Uterus (tissue), 4 donors: ENCODE measurements at places on chromosomes 16 and 17. TPM values are rescaled to one million over a fixed set of nuclear protein-coding genes. Genes with fewer than 3 reads are reported as not detected.
A peak's percentile ranks its signal among the peaks of the same experiment; 100 is the strongest.

GRCh38 chr17:79223953-79224352 is 149.3 kb downstream of the ENGASE start:
- no peak for DNase-seq
- H3K27me3 ChIP-seq = no peaks in the 10 kb centered on the region
- H3K27ac ChIP-seq = no peak overlapping the region
- no peak overlapping the region for H3K4me3 ChIP-seq
- H3K36me3 ChIP-seq = no peaks in the 10 kb centered on the region

KRT36 gene
- total RNA-seq = not detected

DNA sequence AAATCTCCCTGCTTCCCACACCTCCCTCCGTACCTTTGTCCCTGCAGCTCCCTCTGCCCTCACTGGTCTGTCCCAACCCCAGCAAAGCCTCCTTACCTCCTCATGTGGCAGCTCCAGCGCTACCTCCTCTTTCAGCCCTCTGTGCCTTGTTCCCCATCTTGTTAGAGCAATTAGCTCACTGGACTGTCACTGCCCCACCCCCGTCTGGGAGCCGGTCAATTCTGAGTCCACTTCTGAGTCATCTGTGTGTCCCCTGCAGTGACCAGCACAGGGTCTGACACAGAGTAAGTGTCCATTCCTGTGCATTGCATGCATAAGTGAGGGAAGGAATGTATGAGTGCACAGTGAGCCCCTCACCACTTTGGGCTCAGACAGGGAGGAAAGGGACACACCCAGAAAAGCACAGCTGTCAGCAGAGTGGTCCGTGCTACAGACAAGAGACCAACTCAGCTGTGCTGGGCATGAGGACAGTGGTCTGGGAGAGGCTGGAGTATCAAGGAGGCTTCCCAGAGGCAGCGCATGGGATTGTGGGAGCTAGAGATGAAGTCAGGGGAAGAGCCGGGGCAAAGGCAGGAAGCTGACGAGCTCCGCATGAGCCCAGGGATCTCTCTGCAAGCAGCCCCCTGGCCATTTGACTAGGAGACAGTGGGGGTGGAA is 45.9 kb downstream of the PITPNM3 start:
- no peak overlapping the region for H3K4me3 ChIP-seq
- no peak overlapping the region for H3K27ac ChIP-seq
- no peaks in the 10 kb centered on the region for H3K4me1 ChIP-seq
- no peaks in the 10 kb centered on the region for H3K27me3 ChIP-seq
- DNase-seq = no peak

- no peak overlapping the region for H3K4me3 ChIP-seq
- DNase-seq = no peak
- H3K4me1 ChIP-seq = no peaks in the 10 kb centered on the region
- H3K27me3 ChIP-seq = no peaks in the 10 kb centered on the region
These were observed 7.8 kb downstream of the PIK3R5 start for GRCh38 chr17:8957721-8958120.

DNA sequence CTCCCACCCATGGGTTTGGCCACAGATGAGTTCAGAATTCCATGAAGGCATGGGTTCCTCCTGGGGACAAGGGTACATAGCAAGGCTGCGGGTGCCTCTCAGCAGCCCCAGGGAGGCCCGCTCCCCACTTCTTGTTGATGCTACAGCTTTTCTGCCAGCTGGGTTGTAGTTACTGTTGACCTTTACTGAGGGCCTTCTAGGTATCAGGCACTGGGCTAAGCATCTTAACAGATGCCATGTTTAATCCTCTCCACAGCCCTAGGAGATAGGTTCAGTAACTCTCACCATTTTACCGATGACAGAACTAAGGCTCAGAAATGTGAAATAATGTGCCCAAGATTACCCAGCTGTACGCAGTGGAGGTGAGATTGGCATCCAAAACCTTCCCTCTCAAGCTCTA is 54.3 kb upstream of the DLX4 start:
- H3K36me3 ChIP-seq = no peaks in the 10 kb centered on the region
- H3K4me3 ChIP-seq = no peak overlapping the region
- DNase-seq = no peak
- no peak overlapping the region for H3K27ac ChIP-seq

DNA sequence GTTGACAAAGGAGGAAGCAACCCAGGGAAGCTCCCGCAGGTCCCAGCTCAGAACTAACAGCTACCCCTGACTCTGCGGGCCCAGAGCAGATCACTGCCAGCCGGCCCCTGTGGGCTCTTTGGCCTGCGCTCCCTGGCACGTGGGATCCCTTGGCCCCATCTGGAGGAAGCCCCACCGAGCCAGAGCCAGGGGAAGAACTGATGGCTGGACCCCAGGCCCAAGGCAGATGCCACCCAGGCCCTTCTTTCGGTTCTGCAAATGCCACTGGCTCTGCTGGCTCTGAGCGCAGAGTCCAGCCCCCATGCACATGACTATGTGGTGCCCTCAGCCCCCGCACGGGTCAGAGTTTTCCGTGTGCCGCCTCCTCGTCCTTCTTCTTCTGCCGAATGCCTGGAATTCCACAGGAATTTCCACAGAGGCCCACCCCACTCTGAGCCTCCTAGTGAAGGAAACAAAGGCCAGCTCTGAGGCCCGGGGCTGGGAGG is 35.8 kb upstream of the SNN start:
- no peaks in the 10 kb centered on the region for H3K4me1 ChIP-seq
- peak; percentile 78 for DNase-seq
- H3K36me3 ChIP-seq = no peaks in the 10 kb centered on the region
- H3K27ac ChIP-seq = peak overlapping the region; percentile 82

- H3K4me1 ChIP-seq = no peaks in the 10 kb centered on the region
- no peak for DNase-seq
- no peak overlapping the region for H3K27ac ChIP-seq
- H3K36me3 ChIP-seq = no peaks in the 10 kb centered on the region
- no peaks in the 10 kb centered on the region for H3K27me3 ChIP-seq
These were observed 36.9 kb downstream of the SNX20 start for GRCh38 chr16:50644245-50644644.

DNA sequence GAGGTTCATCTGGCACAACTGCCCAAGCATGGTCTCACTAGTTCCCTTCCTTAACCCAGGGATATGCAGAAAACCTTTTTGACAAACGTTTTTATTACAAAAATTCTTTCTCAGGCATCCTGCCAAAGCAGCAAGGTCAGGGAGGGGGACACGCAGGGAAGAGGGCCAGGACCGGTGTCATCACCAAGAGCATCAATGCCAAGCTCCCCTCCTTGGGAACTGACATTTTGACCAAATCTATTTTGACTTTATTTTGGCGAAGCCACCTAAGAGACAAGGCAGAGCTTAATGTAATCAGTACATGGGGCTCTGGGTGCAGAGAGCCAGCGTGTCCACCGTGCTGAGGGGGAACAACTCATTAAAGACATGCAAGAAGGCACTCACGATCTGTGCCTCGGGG is 265.2 kb downstream of the CBLN1 start:
- no peak for DNase-seq
- no peaks in the 10 kb centered on the region for H3K4me1 ChIP-seq
- no peaks in the 10 kb centered on the region for H3K36me3 ChIP-seq
- no peak overlapping the region for H3K27ac ChIP-seq
- H3K4me3 ChIP-seq = no peak overlapping the region

- H3K36me3 ChIP-seq = no peaks in the 10 kb centered on the region
- H3K4me1 ChIP-seq = no peaks in the 10 kb centered on the region
- no peak for DNase-seq
- H3K27me3 ChIP-seq = no peaks in the 10 kb centered on the region
- no peak overlapping the region for H3K27ac ChIP-seq
These were observed 414.1 kb upstream of the CDH8 start for GRCh38 chr16:62450291-62450690.

DNA sequence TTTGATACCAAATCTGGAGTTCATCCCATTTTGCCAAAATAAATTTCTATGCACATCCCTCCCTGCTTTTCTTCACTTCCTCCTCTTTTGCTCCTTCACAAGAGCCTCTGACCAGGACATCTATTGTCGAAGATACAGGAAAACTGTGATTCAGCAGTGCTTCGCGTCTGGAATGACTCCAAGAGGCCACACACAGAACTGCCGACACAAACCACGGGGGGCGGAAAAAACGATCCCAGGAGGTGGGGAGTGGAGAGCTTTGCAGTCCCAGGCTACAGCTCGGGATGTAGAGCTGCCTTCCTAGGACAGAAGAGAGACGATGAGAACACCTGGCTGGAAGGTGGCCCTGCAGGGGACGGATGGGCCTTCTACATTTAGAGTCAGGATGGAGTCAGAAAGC is 102.8 kb downstream of the XYLT1 start:
- no peak overlapping the region for H3K4me3 ChIP-seq
- H3K27ac ChIP-seq = no peak overlapping the region
- H3K36me3 ChIP-seq = no peaks in the 10 kb centered on the region
- H3K4me1 ChIP-seq = peaks cover 5% of the 10 kb centered on the region
- DNase-seq = no peak

- H3K36me3 ChIP-seq = no peaks in the 10 kb centered on the region
- no peak overlapping the region for H3K4me3 ChIP-seq
- no peaks in the 10 kb centered on the region for H3K27me3 ChIP-seq
These were observed 6.7 kb downstream of the ZNF646 start for GRCh38 chr16:31080756-31081419.

GRCh38 chr17:15101175-15101574 is 164.0 kb downstream of the PMP22 start:
- H3K27me3 ChIP-seq = no peaks in the 10 kb centered on the region
- no peak overlapping the region for H3K4me3 ChIP-seq
- no peak overlapping the region for H3K27ac ChIP-seq
- no peaks in the 10 kb centered on the region for H3K4me1 ChIP-seq

GRCh38 chr16:47475786-47476185 is 14.7 kb downstream of the PHKB start:
- no peak for DNase-seq
- no peaks in the 10 kb centered on the region for H3K36me3 ChIP-seq
- no peaks in the 10 kb centered on the region for H3K4me1 ChIP-seq
- H3K27me3 ChIP-seq = no peaks in the 10 kb centered on the region
- H3K27ac ChIP-seq = no peak overlapping the region

ARMC5 gene
- 4.6 TPM for total RNA-seq

GRCh38 chr16:21959050-21959449 is 5.9 kb downstream of the UQCRC2 start:
- H3K27ac ChIP-seq = no peak overlapping the region
- no peak for DNase-seq
- H3K36me3 ChIP-seq = no peaks in the 10 kb centered on the region
- no peaks in the 10 kb centered on the region for H3K27me3 ChIP-seq

MMP25 gene
- total RNA-seq = 1.1 TPM

DNA sequence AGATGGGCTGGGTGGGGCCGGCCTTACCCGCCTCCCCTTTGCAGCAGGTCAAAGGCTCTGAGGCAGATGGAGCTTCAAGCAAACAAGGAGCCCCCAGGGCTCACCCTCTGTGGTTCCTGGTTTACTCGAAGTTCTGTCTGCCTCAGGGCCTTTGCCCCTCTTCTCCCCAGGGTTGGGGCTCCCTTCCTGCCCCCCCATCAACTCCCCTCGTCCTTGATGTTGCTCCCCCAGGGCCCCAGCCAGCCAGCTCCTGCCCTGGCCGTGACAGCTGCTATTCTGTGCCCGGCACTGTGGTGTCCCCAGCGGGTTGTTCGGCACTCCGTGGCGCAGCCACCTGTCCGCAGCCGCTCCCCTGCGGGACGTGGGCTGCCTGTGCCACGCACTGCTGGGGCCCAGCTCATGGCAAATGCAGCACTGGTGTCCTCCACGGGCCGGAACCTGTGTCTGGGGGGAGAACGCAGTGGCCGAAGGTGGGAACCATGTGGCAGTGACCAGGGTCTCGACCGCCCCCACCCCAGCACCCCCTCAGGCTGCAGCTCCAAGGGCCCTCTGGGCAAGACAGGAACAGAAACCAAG is 4.3 kb upstream of the METRN start:
- H3K4me3 ChIP-seq = no peak overlapping the region
- no peak for DNase-seq
- H3K36me3 ChIP-seq = no peaks in the 10 kb centered on the region
- peaks cover 29% of the 10 kb centered on the region for H3K27me3 ChIP-seq
- H3K4me1 ChIP-seq = peaks cover 11% of the 10 kb centered on the region

HOXB6 gene
- 0.88 TPM for total RNA-seq

DNA sequence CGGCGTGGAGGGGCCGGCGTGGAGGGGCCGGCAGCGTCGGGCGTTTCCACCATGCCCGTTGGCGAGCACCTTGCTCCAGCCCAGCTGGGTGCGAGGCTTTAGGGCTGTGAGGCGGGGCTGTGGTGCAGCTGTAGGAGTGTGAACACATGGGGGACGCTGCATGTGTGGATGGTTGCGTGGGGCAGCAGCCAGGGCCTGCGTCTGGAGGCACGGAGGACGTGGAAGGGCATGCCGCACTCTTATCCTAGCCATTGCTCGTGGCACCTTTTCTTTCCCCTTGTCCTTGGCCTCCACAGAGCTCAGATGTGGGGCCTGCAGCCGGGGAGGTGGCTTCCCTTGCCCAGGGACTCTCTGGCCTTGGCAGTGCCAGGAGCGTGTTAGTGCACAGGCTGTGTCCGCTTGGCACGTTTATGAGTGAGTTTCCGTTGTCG is 47.8 kb downstream of the PDPK1 start:
- H3K27ac ChIP-seq = no peak overlapping the region
- no peaks in the 10 kb centered on the region for H3K36me3 ChIP-seq
- DNase-seq = no peak
- H3K27me3 ChIP-seq = no peaks in the 10 kb centered on the region
- no peak overlapping the region for H3K4me3 ChIP-seq

YBX2 gene
- not detected for total RNA-seq

MFSD6L gene
- not detected for total RNA-seq

DNA sequence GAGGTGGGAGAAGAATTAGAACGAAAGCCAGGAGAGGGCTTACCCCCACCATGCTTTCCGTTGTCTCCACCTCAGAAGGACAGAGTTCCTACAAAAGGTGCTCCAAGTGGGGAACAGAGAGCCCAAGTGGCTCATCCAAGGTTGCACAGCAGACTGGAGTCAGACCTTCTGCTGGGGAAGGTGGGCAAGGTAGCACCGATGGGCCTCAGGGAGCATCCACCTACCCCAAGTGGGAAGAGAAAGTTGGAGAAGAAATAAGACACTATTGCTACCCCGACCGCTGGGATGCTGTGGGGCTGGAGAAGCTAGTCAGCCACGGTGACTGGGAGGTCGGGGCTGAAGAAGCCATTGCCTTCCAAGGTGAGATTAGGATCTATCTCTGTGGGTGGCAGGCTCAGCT is 21.5 kb downstream of the UNC119 start:
- H3K4me3 ChIP-seq = no peak overlapping the region
- no peak overlapping the region for H3K27ac ChIP-seq
- no peak for DNase-seq
- H3K36me3 ChIP-seq = no peaks in the 10 kb centered on the region
- no peaks in the 10 kb centered on the region for H3K27me3 ChIP-seq
